CD4-positive, alpha-beta T cell treated with Interleukin-6 at 100 ng/mL for 8 hours (primary cell): ENCODE measurements at places on chromosomes 2 and 18.

GRCh38 chr2:159175182-159175581 is 111.3 kb downstream of the WDSUB1 start:
- DNase-seq, result no peak

DNA sequence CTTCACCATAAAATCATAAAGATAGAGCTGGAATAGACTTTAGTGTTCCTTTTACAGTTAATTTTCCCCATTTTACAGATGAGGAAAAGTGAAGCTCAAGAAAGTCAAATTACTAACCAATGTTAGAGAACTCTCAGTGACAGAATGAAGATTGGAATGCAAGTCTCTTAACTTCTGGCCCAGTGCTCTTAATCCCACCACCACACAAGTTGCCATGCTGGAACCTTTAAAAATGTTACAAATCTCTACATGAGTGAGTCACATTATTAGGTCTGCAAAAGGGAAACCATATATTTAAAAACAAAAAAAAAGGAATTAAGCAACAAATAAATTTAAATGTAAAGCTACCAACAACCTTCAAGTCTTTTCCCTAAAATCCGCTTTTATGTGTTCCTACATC is 3.5 kb downstream of the NCKAP1 start:
- no peak for DNase-seq

- no peak for DNase-seq
Observed at GRCh38 chr2:146734042-146734820, 1110.6 kb upstream of the ACVR2A start.

GRCh38 chr2:163157891-163158496 is 319.4 kb upstream of the KCNH7 start:
- no peak for DNase-seq

- DNase-seq, result no peak
Observed at GRCh38 chr18:43705850-43706249, 428.6 kb upstream of the SYT4 start.

GRCh38 chr2:171564463-171564862 is 42.2 kb downstream of the CYBRD1 start:
- no peak for DNase-seq

DNA sequence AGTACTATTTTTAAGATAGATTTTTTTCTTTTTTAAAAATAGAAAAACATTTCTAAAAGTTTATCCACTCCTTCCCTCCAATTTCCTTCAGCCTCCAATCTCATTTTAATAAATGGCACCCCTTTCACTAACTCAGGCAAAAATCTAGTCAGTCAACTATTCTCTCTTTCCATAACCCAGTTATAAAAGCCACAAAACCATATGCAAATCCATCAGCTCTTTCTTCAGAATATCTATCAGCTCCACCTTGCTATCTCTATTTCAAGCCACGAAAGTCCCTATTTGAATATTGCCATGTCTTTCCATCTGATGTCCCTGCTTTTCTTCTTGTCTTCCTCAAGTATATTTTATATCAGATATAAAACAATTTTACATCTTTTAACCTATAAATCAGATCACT is 397.1 kb downstream of the ERBB4 start:
- no peak for DNase-seq

DNA sequence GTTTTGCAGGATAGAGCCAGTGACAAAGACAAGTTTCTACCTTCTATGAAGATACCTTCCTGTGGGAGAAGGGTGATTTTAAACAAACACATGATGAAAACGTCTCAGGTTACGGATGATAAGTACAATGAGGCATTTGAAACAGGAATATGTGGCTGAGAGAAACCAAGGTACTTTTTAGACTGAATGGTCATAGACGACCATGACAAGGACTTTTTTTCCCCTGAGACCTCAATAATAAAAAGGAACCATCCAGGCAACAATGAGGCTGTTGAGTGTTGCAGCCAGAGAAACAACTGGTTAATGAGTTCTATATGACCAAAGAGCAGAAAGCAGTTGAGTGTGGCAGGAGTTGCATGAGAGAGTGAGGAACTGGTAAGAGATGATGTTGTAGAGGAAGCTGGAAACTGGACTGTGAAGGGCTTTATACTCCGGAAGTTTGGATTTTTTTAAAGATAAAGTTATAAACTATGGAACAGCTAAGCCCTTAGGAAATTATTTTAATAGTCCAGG is 306.1 kb upstream of the CYRIA start:
- DNase-seq, result no peak

- peak; percentile 42 for DNase-seq
Observed at GRCh38 chr2:113700186-113700841, 56.1 kb downstream of the SLC35F5 start.
